Omental fat pad (tissue), 4 donors: ENCODE measurements at places on chromosomes 2 and 18.

- DNase-seq = no peak
Observed at GRCh38 chr18:10727477-10727876, 201.7 kb downstream of the NAPG start.

GRCh38 chr2:95185973-95186372 is 20.4 kb downstream of the ZNF2 start:
- DNase-seq = no peak

GRCh38 chr2:160870729-160871465 is 289.3 kb upstream of the TANK start:
- DNase-seq = no peak

DNA sequence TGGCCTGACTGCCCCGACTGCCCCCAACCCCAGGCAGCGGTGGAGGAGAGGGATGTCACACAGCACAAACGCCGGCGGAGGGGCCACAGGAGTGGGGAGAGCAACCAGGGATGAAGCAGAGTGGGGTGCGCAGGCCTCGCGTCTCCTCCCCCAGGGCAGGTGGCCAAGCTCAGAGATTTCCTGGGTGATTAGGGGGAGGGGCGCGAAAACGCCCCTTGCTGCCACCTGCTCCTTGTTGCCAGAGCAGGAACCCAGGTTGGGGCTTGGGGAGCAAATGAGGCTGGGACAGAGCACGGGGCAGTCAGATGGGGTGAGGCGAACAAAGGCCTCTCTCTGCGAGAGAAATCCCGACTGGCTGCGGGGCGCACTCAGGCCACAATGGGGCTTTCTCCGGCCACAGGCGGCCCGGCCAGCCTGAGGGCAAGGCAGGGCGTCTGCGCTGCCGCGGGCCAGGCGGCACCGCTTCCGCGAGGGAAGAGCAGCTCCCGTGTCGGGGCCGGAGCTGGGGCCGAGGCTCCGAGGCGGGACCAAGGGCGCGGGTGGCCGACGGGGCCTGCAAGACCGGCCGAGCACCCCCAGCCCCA is 11.5 kb downstream of the TEX44 start:
- no peak for DNase-seq

DNA sequence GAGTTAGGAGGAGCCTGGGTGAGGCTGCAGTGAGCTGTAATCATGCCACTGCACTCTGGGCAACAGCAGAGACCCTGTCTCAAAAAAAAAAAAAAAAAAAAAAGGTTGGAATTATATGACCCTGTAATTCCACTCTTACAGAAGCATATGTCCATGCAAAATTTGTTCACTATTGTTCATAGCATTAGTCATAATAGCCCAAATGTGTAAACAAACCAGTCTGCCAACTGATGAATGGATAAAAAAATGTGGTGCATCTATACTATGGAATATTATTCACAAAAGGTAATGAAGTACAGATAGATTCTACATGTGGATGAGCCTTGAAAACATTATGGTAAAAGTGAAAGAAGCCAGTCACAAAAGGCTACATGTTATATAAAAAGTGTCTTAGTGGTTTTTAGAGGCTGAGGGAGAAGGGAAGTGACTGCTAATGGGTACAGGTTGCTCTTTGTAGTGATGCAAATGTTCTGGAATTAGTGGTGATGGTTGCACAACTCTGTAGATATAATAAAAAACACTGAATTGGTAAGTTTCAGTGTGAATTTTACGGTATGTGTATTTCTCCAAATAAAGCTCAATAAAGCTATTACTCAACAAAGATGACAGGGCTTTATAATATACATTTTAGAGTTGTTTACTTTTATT is 9.4 kb downstream of the COA5 start:
- no peak for DNase-seq

DNA sequence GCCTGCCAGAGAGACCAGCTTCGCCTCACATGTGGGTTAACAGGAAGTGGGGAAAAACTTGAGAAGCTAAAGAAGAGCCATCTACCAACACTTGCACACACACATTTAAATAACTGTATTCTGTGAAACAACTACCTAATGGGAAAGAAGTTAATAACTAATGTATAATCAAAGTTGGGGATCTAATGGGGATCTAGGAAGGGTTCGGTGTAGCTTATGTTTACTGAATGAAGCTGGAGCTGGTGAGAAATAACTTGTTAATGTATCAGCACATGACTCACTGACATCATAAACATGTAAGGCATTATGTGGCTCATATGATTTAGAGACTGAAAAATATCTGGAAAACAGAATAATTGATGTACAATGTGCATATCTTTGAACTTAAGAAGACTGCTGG is 421.3 kb upstream of the NXPH2 start:
- DNase-seq = no peak

- no peak for DNase-seq
Observed at GRCh38 chr2:234249034-234249735, 198.7 kb downstream of the SPP2 start.

DNA sequence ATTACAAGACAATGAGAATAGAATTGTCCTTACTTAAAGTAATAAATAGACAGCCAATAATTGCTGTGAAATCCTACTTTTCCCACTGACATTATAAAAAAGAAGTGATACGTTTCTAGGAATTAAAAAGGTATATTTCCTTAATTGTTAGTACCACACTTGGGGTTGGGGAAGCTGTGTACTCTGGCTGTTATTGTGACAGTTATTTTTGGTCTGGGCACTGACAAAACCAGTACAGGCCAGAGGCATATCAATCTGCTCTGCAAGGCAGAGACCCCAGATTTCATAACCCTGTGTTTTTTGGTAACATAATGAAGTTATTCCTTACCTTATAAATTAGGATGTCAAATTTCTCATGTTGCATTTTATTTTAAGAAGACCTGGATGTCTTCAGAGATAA is 66.5 kb downstream of the RAB10 start:
- DNase-seq = no peak

DNA sequence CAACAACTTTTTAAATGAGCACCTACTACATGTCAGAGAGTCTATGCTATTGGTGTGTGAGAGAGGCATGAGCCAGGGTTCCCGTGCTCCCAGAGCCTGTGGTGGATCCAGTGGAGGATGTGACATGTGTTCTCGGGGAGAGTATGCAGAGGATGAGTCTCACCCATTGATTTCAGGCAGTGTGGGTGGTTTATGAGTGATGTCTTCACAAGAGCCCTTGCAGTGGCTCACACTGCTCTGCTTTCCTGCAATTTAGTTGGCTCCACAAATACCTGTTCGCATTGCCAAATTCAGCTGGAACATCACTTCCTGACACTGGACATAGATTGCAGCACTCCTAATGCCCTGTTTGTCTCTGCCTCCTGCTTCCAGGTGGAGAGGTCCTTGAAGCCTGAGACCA is 243.6 kb upstream of the CXCR4 start:
- DNase-seq = no peak

GRCh38 chr2:171602352-171602751 is 80.1 kb downstream of the CYBRD1 start:
- DNase-seq = no peak

GRCh38 chr2:179655627-179656026 is 205.8 kb downstream of the ZNF385B start:
- DNase-seq = no peak

- DNase-seq = no peak
Observed at GRCh38 chr2:37718515-37719161, 47.2 kb upstream of the CDC42EP3 start.

DNA sequence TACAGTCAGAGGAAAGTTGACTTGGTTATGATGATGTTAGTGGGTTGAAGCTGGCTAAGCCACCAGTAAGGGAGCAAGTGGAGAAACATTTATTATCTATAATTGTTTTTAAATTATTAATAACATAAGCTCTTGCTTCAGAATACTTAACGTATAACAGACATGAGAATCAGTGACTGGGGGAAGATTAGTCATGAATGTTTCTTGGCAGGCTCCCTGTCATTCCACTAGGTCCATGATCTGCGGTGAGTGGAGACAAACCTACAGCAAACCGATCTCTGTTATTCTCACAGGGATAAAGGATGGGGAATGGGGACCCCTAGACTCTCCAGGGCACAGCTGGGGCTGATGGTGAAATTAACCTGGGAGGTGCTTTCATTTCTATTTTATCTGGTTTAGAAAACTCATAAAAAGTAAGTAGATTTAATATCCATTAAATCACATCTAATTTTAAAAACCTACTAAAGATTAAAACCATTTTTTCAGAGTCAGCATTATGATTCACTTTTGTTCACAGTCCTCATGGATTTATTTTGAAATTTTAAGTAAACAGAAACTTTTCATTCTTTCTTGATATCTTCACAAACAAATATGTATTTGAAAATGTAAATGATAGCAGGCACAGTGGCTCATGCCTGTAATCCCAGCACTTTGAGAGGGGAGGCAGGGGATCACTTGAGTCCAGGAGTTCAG is 420.3 kb downstream of the PTPRM start:
- no peak for DNase-seq

DNA sequence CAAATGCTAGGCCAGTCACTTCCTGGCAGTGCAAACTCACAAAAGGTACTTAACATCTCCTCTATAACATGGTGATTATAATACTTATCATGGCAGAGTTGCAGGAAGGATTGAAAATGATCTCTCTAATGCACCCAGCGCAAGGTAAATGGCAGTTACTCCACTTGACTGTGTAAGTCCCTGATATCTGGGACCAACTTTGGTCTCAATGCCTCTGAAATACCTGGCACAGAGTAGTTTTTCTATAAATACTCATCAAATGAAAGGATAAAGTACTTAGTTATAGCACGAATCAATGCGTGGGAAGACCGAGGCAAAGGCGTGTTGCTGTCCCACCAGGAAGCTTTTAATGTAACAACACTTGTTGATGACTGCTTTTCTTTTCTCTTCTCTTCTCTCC is 24.8 kb downstream of the LRRC30 start:
- no peak for DNase-seq

DNA sequence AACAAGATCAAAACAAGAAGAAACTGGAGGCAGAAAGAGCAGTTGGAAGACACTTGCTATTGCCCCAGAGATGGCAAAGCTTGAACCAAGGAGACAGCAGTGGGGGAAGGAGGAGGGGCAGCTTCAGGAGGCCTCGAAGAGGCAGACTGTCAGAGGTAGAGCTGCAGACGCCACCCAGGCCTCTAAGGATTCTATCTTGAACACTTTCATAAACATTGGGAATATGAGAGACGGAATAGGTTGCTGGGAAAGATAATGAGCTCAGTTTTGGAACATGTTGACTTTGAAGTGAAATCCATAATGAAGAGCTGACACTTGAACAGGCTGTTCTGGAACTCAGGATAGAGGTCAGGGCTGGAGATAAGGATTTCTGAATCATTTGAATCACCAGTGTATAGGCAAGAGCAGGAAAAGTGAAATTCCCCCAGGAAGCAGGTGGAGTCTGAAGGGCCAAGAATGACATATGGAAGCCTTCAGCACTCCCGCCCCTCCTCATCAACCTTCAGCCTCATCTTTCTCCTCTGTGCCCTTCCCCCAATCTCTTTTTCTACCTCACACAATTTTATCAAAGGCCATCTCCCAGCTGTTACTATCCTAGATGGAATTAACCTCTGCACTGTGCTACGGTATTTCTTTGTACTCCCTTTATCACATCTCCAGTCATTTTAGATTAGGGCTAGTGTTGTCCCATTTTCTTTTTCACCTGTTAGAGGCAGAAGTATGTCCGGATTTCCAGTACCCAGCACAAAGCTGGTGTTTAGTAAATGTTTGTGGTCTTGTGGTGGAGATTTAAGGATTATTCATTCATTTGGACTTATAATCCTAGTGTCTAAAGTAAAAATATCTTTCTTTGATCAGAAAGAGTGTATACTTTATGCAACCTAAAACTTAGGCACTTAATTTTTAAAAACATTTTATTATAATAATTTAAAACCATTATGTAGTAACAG is 47.5 kb upstream of the RTN4 start:
- no peak for DNase-seq

- DNase-seq = no peak
Observed at GRCh38 chr2:159513745-159514144, 102.6 kb downstream of the BAZ2B start.

GRCh38 chr18:46469186-46469915 is 187.7 kb downstream of the LOXHD1 start:
- DNase-seq = no peak

DNA sequence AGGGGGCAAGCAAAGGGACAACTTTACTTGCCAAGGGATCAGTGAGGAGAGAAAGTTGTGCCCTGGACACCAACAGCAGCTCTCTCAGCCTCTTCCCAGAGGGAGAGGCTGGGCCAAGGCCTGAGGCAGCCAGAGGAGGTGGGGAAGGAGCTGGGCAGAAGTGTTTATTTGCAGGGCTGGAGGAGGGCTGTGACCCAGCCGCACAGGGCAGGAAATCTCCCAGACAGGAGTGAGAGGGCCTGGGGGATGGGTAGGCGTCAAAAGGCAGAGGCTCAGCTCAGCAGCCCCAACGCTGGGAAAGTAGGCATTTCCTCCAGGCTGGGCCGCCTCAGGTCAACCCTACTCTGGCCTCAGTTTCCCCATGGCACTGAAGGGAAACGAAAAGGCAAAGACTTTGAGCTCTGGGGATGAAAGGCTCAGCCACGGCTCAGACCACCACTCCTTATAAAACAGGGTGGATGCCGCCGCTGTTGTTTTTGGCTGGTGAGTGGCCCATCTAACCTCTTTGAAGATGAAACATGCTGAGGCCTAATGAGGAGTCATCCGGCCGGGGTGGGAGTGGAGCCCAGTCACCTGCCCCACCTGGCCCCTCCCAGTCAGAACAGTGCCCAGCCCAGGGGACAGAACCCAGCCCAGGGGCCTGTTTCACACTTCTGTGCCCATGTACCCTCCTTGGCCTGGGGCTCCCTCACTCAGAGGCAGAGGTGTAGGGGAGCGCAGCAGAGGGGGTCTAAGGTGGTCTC is 21.9 kb upstream of the SEMA4C start:
- no peak for DNase-seq
